ENCODE measurements at places on chromosomes 6 and 20.

- no peak for DNase-seq
Measured at GRCh38 chr6:40343318-40343876, 243.8 kb downstream of the LRFN2 start.

- no peak for DNase-seq
Measured at GRCh38 chr20:23661002-23661429, 23.3 kb upstream of the CST3 start.

GRCh38 chr6:155107432-155108069 is 112.4 kb downstream of the TIAM2 start:
- DNase-seq: no peak

- DNase-seq: no peak
Measured at GRCh38 chr20:35891375-35891774, 62.9 kb downstream of the SCAND1 start.

DNA sequence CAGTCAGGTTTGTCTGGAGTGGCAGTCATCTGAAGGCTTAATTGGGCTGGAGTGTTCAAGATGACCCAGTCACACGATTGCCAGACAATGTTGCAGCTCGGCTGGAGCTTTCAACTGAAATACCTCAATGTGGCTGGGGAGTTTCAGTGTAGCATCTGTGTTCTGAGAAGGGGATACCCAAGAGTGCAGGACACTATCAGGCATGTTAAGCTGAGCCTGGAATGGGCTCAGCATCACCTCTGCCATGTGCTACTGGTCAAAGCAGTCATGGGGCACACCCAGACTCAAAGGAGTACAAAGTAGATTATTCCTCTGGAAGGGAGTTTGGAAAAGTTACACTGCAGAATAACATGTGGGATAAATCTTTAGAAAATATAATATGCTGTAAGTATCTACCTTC is 363.9 kb downstream of the KIF16B start:
- DNase-seq: no peak
